Right hindlimb (tissue), 1 donor: ENCODE measurements at places on chromosomes 16 and 17.

DNA sequence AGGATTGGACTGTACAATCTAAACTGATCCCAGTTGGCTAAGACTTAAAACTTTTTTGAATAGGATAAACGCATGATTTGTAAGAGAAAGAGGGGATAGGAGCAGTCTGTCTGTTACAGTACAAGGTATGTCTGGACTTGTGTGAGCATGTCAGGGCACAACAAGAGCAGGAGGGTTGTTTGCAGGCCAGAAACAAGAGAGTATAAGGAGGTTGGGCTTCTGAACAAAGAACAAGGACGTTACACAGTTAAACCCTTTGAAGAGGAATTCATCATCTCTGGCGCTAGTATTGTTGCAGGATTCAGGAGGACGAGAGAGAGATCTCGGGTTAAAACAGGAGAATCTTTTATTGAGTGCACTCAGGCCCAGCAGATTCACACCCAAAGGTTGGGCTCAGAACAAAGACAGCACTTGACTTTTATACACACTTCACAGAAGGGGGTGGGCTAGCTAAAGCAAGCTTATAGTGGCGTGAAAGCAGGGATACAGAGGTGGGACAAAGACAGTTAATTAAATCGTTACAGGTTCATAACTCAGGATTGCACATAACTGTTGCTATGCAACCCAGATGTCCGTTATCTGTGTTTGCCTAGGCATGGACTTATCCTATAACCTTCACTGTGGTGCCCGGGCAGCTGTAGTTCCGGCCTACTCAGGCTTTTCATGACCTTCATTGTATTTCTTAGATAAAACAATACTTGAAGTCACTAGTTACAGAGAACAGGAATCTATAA, 34.3 kb downstream of the SEC14L1 start:
- no peak for DNase-seq

GRCh38 chr16:66344533-66345145, 21.9 kb upstream of the CDH5 start:
- DNase-seq: no peak

- DNase-seq: no peak
Observed at GRCh38 chr17:73754886-73755400, 110.7 kb upstream of the SDK2 start.

- DNase-seq: no peak
Observed at GRCh38 chr17:15482476-15482875, 15.1 kb upstream of the CDRT4 start.

DNA sequence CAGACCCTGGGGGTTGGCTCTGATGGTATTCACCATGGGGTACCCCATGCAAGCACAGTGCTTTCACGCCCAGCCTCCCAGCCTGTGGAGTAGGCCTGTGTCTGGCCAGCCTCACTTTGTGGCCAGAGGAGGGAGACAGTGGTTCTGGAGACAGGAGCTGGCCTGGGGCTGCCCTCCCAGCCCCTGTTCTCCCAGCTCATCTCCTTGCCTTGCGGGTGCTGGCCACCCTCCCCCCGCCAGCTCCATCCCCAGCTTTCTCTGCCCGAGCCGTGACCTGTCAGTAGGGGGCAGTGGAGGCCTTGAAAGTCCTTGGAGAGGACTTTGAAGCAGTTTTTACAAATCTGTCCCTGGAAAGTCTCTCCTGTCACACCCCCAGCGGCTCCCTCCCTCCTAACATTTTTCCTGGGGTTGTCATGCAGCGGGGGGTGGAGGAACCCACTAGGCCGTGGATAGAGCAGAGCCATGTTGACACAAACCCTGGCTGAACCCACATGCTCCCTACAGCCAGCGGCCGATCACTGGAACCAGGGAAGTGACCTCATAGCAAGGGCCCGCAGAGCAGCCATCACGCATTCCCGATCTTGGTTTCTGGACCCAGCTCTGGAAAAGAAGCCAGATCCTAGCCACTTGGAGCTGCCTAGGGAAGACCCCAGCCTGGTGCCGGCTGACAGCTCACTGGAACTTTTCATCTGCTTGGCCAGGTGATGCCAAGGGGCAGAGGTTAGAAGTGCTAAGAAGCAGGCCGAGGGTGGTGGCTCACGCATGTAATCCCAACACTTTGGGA, 289.4 kb downstream of the SEC14L1 start:
- DNase-seq: peak; percentile 93

DNA sequence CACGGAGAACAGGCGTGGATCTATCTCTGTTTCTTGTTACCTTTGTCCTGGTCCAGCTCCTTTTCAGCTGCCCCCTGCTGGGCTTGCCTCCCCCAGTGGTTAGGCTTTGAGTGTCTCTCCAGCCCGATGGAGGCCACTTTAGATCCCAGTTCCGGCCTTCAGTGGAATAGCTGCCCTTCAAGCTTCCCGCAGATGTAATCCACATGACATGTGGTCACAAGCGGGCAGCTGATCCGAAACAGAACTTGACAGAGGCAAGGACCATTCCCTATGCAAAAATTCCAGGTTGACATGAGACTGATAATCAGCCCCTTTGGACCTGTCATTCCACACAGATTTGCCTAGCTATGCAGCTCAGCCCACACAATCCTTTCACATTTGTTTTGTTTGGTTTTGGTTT, 40.6 kb upstream of the AQP8 start:
- DNase-seq: no peak
